NCI-H2227 treated with DMSO at 0.1 percent for 48 hours (cell line): ENCODE measurements at places on chromosomes 6 and 20.

DNA sequence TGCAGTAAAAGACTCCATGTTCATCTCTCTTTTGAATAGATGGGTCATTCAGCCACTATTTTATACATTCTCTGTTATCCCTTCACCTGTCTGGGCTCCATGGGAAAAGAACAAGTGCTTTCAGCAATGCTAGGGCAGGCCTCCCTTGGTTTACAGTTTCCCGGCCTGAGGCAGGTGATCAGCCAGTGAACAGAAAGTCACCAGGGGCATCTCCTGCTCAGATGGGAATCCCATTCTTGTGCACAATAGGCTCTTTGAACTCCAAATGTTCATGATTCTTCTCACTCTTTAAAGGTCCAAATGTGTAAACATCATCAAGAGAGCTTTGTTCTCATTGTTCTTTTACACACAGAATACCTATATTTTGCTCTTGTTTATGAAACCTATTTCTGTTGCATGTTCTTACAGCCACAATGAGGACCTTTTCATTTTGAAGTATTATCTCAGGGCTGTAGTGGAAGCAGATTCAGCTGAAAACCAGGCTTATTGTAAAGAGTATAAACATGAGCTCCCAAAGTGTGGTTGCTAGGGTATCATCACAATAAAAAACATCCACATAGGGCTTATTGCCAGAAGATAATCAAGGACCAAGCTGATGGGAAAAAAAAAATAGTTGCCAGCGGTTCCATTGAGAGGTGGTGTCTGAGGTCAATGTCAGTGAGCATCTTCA lies 267.1 kb upstream of the SGK1 start:
- DNase-seq: peak; percentile 98

DNA sequence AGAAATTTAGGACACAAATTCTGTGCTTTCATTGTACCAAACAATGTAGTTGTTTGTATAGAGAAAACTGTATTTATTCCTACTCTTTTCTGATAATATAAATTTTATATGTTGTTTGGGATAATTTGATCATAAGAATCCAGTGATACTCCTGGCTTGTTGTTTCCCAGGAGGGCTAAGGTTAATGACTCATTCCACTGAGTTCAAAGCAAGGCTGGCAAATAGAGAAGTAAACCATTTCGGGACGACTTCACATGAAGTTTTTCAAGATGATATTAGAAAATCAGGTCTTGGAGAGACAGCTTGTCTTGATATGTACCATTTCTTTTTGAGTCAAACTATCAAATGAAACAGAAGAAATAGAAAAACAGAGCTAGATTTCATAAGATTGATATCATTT lies 326.1 kb upstream of the CNR1 start:
- no peak for DNase-seq

DNA sequence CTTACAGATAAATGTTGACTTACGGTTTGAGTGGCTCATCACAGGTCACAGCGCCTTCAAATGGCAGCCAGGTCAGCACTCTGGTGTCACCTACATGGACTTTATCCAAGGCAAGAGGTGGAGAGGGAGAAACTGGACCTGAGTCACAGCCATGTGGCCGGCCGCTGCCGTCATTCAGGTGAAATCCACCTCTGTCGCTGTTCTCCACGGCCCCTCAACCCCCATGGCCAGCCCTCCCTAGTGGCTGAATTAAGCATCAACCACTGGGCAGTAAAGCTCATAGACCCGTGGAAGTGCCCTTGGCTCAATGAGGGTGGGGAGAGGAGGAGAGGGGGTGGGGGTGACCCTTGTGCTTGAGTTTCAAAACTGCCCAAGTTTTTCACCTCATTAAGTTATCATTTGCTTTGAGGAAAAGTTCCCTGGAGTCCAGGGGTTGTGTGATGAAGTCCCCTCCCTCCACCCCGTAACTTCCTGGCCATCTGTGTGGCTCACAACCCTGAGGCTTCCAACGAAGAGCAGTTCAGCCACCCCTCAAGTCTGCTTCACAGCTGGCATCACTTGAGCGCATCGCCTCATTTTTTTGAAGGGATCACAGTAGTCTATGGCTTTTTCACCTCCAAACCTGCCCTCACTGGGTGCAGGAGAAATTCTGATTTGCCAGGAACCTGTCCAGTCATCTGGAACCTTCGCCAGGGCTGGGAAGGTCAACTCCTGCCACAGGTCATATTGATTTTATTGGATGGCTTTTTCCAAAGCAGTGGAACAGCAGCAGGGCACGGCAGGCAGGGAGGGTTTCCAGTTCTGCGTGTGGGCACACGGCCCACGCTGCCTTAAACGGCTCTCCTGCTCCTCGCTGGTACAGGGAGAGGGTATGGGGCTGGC lies 43.5 kb upstream of the APCDD1L start:
- DNase-seq: no peak

DNA sequence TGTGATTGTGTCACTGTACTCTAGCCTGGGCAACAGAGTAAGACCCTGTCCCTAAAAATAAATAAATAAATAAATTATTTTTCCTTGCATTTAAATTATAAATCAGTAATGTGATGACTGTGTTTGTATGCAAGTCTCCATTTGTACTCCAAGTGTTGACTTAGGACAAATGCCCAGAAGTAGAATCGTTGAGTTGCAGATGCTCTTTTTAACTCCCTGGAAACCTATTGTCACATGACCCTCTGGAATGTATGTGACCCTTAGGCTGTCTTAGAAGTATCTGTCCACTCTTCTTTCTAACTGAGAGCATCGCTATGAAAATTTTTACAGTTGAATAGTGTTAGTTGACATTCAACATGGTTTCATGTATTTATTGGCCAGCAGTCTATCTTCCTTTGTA lies 18.8 kb downstream of the OR2A4 start:
- no peak for DNase-seq

GRCh38 chr20:32481311-32482142 lies 103.6 kb downstream of the NOL4L start:
- no peak for DNase-seq

DNA sequence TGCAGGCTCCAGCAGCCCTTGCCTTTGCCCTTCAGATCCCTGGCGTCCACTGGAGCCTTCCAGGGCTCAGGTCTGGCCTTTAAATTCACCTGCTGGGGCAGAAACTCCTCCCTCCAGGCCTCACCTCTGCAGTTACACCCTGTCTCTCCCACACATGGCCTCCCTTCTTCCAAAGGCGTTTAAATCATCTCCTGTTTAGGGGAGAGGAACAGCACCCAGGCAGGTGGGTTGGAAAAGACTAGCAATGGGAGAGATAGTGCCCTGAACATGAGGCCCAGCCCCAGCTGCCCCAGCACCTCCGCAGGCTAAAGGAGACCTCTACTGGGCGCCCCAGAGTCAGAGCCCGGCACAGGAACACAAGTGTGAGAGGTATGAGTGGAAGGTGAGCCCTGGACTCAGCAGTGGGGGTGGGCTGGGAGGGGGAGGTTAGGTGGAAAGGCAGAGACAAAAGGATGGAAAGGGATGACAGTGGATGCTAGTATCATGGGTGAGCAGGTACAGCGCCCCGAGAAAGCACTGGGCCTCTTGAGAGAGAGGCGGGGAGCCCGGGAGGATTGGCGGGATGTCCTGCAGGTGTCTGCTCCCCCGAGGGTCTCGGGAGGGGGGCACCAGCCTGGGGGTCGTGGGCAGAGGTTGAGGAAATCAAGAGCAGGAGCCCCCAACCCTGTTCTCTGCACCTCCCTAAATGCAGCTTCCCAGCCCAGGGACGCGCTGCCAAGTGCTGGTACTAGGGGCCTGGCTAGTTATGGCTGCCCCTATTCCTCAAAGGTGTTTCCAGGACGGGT lies at the start of gene CST9:
Gene CST9 (minus strand): TSS at position 51 of the 785 bp plus-strand sequence. CDS start 53 bp downstream, outside the sequence.
- DNase-seq: no peak

- no peak for DNase-seq
Measured at GRCh38 chr20:20487811-20488210, 119.9 kb downstream of the INSM1 start.

DNA sequence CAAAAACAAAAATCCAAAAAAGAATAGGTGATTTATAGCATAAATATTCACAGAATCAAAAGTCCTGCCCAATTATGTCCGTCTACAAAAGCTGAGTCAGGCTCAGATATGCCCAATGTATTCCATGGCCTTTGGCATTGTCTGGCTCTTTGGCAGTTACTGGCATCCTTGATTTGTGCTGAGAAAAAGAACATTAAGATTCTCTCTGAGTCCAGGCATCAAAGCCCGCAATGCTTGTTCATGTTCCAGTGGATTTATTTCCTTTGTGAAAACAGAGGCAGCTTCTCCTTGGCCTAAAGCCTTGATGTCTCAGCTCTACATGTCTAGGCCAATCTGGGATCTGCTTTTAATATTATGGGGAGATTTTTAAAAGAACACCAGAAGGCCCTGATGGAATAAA lies 76.1 kb upstream of the SLC4A11 start:
- DNase-seq: no peak

DNA sequence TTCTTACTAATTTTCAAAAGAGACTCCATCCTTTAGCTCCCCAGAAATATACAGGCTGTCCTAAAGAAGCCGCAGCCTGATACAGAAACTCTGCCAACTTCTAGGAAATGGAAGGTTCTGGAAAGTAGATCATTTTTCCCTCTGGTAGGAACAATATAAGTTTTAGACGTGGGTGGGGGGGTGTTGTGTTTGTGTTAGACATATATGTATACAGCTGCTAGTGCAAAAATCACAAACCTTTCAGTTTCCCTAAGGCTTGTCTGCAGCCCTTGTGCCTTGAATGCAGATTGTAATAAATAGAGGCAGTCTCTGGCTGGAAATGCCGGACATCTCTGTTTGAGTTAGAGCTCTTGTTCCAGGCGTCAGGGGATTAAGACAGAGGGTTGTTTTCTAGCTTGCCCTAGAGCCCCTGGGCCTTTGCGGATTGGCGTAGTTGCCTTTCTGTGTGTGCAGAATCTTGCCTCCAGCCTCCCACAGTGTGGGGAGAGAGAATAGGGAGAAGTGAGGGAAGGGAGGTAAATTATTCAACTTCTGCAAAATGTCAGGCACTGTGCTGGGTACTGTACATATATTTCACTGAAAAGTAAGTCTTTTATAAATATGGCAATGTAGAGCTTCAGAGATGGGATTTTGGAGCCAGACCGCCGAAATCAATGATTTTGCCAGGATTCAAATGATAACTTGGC lies 269.7 kb downstream of the PRL start:
- no peak for DNase-seq

GRCh38 chr20:19916531-19917485 lies 100.4 kb upstream of the NAA20 start:
- no peak for DNase-seq

GRCh38 chr6:22913612-22914011 lies 344.2 kb downstream of the HDGFL1 start:
- DNase-seq: no peak

DNA sequence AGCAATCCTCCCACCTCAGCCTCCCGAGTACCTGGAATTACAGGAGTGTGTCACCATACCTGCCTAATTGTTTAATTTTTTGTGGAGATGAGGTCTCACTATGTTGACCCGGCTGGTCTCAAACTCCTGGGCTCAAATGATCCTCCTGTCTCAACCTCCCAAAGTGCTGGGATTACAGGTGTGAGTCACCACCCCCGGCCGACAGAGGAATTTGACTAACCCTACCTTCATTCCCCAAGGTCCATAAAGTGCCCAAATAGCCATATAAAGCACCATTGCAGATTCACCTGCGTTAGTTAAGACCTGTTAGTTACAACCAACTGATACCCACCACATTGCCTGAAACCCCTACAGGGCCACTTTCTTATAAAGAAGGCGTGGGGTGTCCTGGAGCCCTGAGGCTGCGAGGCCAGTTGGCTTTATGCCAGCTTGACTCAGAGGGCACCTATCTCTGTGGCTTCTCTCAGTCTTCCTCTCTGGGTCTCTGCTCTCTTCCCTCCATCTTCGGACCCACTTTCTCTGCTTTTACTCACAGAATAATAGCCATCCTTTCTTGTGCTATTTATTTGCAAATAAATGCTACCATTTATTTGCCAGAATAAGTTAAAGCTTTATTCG lies 65.6 kb downstream of the SLC2A10 start:
- DNase-seq: no peak

DNA sequence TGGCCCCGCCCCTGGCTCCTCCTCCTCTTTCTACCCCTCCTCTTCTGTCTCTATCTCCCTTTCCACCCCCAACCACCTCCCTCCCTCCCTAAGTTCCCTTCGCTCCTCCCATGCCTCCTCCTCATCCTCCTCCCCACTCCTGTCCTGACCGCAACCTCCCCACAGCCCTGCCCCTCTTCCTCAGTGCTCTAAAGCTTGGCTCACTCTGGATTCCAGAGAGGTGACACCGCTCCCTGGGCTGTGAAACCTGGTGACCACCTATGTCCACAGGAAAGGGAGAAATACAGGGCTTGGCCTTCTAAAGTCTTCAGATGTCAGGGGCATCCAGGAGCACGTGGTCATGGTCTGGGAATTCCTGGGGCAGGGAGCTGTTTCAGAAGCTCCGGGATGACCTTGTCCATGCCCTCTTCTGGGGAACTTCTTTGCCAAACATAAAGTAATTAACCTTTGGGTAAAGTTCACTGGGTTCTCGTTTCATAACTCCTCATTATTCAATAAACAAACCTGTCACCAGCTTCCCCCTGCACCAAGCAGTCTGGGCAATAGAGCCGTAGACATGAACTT lies 345 bp upstream of the CST5 start:
- no peak for DNase-seq

GRCh38 chr20:59103573-59103972 lies 60.0 kb upstream of the ZNF831 start:
- DNase-seq: no peak

GRCh38 chr6:44776344-44776743 lies 388.8 kb downstream of the CDC5L start:
- no peak for DNase-seq

- DNase-seq: no peak
Measured at GRCh38 chr6:7959453-7959852, 48.9 kb upstream of the TXNDC5 start.

DNA sequence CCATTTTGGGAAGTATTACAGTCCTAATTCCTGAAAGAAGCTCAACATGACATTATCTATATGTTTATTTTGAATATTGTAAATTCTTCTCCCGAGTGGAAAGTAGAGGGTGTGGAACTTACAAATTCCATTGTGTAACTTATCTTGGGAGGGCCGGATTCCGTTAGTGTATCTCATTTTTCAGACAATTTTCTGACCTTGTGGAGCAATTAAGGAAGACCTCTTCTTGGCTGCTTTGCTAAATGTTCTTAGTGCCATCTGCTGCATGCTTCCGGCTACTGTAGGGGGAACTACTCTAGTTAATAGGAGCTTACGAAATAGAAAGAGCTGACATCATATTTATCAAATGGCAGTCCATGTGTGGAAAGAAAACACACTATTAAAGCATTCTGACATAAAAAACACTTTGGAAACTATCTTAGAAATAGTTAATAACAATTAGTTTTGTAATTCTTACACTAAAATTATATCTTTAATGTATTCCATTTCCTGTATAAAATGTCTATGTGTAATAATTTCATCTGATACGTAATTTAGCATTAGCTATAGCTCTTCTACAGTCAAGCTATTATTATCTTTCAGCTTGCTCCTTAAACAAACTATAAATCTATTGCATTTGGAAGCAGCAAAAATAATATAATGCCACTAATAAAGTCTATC lies 41.5 kb upstream of the KCNQ5 start:
- DNase-seq: no peak
